ENCODE measurements at places on chromosomes 2 and 18.

DNA sequence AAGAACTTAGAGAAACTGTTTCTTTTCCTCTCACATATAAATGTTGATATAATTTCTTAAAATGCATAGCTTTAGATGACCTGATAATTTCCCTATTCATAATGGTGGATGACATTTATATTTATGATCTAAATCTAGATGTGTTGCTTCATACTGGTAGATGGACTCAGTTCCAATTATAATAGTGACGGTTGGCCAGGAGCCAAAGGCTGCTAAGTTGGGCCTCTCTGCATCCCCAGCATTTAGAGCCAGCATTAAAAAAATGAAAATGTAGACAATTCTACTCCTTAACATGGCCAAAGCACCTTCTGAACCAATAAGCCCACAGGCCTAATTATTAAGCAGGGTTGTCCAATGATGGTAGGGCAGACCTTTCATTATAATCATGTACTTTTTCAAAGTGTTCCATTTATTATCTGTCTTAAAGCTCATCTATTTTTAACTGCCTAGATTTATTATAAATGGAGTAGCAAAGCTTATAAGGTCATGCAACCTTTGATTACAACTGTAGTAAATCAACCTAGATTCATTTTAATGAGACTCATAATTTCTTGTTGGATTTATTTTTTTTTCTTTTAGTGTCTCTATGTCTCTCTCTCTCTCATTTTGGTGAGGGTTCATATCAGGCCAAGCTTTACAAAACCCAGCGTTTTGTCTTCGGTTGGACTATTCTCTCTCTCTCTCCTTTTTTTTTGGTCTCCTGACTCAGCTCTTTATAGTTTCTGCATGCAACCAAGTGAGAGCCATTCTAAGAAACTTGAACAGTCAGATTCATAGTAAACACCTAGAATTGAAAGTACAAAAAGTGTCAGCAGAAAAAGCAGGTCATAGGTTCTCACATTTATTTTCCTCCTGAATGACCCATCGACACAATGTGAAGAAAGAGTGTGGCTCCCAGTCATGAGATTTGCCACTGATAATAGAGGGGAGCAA, 2016.1 kb upstream of the PIK3C3 start:
- DNase-seq = no peak

DNA sequence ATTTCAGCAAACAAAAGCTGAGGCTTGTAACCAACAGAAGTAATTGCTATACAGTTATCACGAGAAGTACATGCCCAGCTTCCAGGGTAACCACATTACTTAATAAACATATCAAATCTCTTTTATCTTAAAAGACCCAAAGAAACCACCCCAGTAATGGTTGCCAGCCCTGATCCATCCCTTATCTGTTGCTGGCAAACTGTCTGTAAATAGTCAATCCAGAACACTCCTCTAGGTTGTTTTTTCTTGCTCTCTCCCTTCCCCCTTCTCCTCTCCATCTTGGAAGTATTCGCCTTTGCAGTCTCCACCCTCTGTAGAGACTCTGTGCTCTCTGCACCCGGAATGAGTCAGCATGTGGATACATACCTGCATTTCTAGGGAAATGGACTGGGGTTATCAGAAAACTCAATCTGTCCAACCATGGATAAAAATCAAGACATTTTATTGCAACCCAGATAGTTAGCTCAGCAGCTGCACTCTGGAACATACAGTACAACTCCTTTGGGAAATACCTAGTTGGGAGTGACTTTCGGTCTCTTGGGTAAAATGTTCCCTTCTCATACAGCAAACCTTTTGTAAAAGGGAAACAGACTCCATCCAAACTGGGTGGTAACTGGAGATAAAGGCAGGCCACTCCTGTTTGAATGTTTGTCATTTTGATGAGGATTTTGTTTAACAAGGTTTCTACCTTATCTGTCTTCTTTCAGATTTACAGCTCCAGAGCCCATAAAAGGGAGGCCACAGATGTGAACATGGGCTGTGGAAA, 123.5 kb upstream of the FOSL2 start:
- no peak for DNase-seq

- DNase-seq = no peak
Measured at GRCh38 chr2:126719833-126720351, 63.9 kb downstream of the GYPC start.

- no peak for DNase-seq
Measured at GRCh38 chr2:196160101-196160500, 11.3 kb downstream of the STK17B start.

Data from COLO829 (cell line).